ENCODE measurements at places on chromosomes 5 and 9. TPM values are rescaled to one million over a fixed set of nuclear protein-coding genes. Genes with fewer than 3 reads are reported as not detected.

GRCh38 chr9:130442746-130443455 is 1.9 kb upstream of the ASS1 start:
- DNase-seq = no peak

DNA sequence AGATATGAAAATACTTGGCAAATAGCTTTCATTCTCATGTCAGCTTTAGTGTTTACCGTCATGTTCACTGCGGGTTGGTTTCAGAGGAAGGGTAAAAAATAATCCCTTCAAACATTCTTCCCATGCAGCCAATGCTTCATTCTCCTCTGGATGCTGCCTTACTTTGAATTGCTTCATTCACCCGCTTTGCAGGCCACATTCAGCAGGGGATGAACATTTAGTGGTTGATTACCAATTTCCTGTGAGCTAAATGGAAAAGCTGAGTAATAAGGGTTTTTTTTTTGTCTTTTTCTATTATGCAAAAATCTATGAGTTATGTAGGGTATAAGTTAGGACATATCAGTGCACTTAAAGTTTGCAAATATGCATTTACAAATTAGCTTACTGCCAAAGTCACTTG is 96.3 kb upstream of the MEF2C start:
- no peak for DNase-seq

DNA sequence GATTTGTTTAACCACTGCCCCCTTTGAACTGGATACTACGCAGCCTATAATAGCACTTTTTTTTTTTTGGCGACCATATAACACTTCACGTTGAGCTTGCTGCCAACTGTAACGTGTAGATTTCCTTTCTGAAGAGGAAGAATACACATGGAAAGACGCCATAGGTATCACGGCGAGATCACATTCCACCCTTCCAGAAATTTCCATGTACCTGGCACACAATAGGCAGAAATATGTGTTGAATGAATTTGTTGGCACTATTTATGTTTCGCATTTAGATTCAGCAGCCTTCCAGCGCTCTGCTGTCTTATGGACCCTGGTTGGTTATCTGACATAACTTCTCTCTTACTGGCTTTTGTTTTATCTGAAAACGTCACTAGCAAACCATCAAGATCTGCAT is 250.3 kb downstream of the SLIT3 start:
- DNase-seq = no peak

DNA sequence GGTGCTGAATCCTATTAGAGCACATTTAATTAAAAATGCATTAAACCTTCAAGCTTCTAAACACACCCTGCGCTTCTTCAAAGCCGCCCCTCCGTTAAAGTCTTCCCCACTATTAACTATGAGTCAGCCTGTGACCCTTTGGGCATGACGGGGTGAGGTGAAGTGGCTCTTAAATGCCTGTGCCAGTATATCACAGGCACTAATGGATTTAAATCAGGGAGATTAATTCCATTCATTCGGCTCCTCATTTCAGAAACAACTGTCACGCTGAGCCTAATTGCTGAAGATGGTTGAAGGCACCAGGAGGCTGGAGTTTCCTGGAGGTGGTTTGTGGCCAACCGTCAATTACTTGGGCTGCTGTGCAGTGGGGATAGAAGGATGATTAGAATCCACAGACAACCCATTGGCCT is 192.6 kb upstream of the MSX2 start:
- DNase-seq = no peak

- no peak for DNase-seq
Measured at GRCh38 chr9:16773116-16773515, 97.4 kb downstream of the BNC2 start.

DNA sequence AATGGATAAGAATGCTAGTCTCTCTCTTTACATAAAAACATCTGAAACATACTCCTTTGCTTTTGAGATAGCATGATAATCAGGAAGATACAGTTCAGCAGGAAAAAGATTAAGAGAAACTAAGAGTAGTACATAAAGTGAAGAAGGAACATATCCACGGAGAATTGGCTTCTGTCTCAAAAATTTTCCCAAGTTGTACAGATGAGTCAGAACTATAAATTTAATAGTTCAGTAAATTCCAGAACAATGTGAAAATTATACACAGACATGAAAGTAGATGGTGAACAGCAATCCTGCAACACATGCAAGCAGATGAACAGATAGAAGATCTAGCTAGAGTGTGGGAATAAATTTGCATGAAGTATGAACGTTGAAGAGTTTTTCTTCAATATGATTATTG is 691.4 kb upstream of the RIOK2 start:
- DNase-seq = no peak

- DNase-seq = no peak
Measured at GRCh38 chr5:9387879-9388278, 158.0 kb downstream of the SEMA5A start.

IRX4 gene
- not detected for total RNA-seq

KIF4B gene
- not detected for total RNA-seq

CER1 gene
- total RNA-seq = not detected

PCDHGB4 gene
- 0.07 TPM for total RNA-seq

C5orf52 gene
- total RNA-seq = not detected

All from activated CD8-positive, alpha-beta memory T cell treated with anti-CD3 and anti-CD28 coated beads, Interleukin-2, amount 10 ng/mL, durations not matched to agents 7 days and 5 days (primary cell).